Ovary (tissue), 10 donors: ENCODE measurements at places on chromosomes 1 and 21. TPM values are rescaled to one million over a fixed set of nuclear protein-coding genes. Genes with fewer than 3 reads are reported as not detected.

HPDL gene
- 1.9 TPM for total RNA-seq

SHISAL2A gene
- 0.12 TPM for total RNA-seq

PODN gene
- total RNA-seq = 254 TPM

PRAMEF6 gene
- total RNA-seq = not detected

YBX1 gene
- total RNA-seq = 482 TPM

HRNR gene
- total RNA-seq = not detected

CRYAA gene
- not detected for total RNA-seq

RUNX3 gene
- 0.71 TPM for total RNA-seq

UMODL1 gene
- 0.22 TPM for total RNA-seq

CYP4Z1 gene
- 0.27 TPM for total RNA-seq

DNA sequence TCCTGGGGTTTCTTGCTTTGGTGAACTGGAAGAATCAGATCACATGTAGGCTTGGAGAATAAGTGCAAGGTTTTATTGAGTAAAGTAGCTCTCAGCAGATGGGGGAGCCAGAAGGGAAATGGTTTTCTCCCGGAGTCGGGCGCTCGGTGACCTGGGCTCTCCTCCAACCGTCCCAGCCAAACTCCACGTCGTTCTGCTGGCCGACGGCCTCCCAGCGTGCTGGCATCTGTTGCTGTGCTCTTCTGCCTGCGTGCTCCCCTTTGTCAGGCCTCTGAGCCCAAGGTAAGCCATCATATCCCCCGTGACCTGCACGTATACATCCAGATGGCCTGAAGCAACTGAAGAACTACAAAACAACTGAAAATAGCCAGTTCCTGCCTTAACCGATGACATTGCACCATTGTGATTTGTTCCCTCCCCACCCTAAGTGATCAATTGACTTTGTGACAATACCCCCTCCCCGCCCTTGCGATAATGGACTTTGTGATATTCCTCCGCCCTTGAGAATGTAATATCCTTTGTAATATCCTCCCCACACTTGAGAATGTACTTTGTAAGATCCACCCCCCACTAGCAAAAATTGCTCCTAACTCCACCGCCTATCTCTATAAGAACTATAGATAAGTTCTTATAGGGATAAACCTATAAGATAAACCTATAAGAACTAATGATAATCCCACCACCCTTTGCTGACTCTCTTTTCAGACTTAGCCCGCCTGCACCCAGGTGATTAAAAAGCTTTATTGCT, 88.3 kb downstream of the SMYD3 start:
- H3K36me3 ChIP-seq = no peaks in the 10 kb centered on the region
- no peak for DNase-seq
- H3K4me3 ChIP-seq = no peak overlapping the region
- H3K4me1 ChIP-seq = no peaks in the 10 kb centered on the region
- H3K27ac ChIP-seq = no peak overlapping the region

- no peak for DNase-seq
- no peak overlapping the region for H3K4me3 ChIP-seq
- no peaks in the 10 kb centered on the region for H3K27me3 ChIP-seq
Measured at GRCh38 chr1:171798765-171799164, 17.3 kb downstream of the METTL13 start.

DNA sequence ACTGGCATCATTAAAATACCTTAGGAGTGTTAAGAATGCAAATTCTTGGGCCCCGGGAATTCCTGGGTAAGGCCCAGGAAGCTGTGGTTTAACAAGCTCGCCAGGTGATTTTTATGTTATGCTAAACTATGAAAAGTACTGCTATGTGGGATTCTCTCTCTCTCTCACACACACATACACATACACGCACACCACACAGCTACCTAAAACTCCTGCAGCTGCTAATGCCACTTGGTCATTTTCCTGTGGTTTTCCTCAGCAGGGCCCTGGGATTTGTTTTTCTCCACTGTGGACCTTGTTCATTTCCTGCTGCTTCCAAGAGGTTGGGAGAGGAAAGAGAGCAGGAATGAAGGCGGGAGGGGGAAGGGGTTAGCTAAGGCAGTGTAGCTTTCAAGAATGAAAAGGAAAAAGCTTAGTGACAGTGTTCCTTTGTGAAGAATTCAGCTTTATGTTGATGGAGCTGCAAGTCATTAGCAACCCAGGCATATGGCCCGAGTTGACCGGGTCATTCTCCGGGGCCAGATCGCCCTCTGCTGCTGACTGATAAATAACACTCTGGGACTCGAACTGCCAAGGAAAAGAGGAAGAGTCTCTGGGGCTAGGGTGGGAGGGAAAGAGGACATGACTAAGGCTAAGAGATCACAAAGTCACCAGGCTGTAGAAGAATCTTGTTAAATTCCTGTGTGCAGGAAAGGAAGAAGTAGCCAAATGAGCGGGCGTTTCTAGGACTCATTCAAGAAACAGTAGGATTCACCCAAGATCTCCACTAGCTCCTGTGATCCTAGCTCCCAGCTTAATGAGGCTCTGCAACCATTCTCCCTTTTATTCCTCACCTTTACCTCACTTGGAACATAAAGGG, 30.5 kb upstream of the LRIG2 start:
- H3K4me1 ChIP-seq = no peaks in the 10 kb centered on the region
- H3K27ac ChIP-seq = no peak overlapping the region
- H3K36me3 ChIP-seq = no peaks in the 10 kb centered on the region
- peak; percentile 64 for DNase-seq
- no peak overlapping the region for H3K4me3 ChIP-seq

DNA sequence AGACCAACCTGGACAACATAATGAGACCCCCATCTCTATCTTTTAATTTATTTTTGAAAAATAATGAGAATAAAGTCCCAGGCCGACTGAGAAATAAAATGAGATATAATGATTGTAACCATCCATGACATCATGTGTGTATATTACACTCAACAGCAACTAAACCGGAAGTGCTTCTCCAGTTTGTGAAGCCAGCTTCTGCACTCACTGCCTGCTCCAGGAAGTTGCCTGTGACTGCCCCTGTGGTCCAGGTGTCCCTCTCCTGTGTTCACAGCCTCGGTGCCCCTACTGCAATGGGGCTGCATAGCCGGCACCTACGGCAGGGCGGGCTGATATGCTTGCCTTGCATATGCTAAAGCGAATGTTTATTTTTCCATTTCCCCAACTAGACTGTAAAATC, 68.3 kb downstream of the SSBP3 start:
- H3K27ac ChIP-seq = peak overlapping the region; percentile 29
- no peaks in the 10 kb centered on the region for H3K36me3 ChIP-seq
- DNase-seq = no peak

- no peaks in the 10 kb centered on the region for H3K4me1 ChIP-seq
- H3K4me3 ChIP-seq = no peak overlapping the region
- no peak for DNase-seq
Measured at GRCh38 chr1:183832459-183832858, 27.5 kb downstream of the RGL1 start.

DNA sequence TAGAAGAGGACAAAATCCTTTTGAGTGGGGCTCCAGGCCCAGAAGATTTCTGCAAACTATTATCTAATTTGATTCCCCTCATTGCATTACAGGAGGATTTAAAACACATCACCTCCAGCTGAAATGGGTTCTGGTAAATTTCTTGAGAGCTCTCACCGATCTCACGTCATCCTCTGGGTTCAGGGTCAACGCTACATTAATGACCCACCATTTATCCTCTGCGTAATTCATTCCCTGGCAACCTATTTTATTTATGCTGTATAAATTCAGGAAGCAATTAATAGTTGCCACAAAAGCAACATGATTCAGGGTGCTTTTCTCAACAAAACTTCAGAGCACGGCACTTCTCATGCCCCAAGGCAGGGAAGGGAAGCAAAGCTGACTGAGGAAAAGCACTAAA, 38.9 kb downstream of the LMX1A start:
- no peak overlapping the region for H3K4me3 ChIP-seq
- no peaks in the 10 kb centered on the region for H3K4me1 ChIP-seq
- no peaks in the 10 kb centered on the region for H3K27me3 ChIP-seq
- DNase-seq = no peak

DNA sequence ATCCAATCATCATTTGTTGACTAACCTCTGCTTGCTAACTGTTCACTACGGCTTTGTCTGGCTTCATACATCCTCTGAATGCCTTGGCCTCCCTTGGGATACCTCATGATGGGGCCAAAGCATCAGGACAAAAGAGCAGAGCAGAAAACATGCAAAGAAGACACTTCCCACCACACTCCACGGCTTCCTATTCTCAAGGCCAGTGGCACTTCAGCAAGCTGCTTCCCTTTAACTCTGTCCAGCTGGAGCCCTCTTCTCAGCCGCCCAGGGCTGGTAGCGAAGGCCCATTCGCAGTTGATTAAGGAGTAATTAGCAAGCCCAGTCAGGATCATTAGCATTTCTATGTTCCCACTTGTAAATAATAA, 224.3 kb upstream of the FGGY start:
- no peak overlapping the region for H3K27ac ChIP-seq
- H3K4me3 ChIP-seq = no peak overlapping the region
- no peaks in the 10 kb centered on the region for H3K36me3 ChIP-seq
- H3K4me1 ChIP-seq = no peaks in the 10 kb centered on the region
- no peak for DNase-seq

GRCh38 chr1:198201956-198202784, 45.4 kb downstream of the NEK7 start:
- H3K4me3 ChIP-seq = no peak overlapping the region
- no peak overlapping the region for H3K27ac ChIP-seq
- peaks cover 7% of the 10 kb centered on the region for H3K4me1 ChIP-seq
- no peaks in the 10 kb centered on the region for H3K27me3 ChIP-seq
- DNase-seq = no peak
- H3K36me3 ChIP-seq = no peaks in the 10 kb centered on the region

DNA sequence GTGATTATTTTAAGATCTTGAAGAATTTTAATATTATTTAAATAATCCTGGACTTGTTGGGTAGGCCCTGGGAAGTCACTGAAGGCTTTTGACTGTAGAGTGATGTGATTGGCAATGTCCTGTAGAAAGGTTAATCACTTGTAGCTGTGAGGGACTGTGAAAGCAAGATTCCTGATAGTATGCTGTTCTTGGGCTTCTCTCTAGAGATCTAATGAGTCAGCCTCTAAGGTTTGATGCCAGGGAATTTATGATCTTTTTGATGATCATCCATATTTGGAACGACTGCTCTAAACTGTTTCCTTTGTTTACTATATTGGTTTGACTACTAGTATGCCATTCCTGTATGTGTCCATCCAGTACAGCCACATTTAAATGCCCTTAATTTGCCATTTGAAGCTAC, 56.5 kb downstream of the CAMSAP2 start:
- H3K27me3 ChIP-seq = no peaks in the 10 kb centered on the region
- no peak for DNase-seq
- no peak overlapping the region for H3K27ac ChIP-seq
- H3K4me1 ChIP-seq = peaks cover 5% of the 10 kb centered on the region
- H3K4me3 ChIP-seq = no peak overlapping the region
- H3K36me3 ChIP-seq = no peaks in the 10 kb centered on the region

DNA sequence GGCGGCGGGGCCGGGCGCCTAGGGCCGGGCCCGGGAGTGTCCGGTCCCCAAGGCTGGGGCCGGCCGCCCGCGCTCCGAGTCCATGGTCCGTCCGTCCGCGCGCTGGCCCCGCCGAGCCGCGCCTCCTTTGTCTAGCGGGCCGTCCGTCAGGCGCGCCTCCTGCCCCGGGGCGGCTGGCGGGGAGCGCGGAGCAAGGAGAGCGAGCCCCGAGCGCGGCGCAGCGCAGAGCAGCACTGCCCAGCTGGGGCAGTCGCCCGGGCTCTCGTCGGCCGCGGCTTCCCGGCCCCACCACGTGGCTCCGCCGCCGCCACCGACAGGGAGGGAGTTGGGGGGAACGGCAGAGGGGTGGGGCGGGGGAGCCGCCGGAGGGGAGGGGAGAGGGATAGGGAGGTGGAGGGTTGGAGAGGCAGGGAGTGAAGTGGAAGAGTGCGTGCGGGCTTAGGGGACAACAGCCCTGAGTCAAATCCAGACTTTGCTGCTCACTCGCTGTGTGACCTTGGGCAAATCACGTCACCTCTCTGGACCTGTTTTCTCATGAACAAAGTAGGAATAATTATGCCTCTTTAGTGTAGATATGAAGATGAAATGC, at the start of gene NKAIN1:
TSS of gene NKAIN1 (minus strand) at position 235 of the 589 bp plus-strand sequence. CDS start 340 bp downstream, outside the sequence.
- H3K27me3 ChIP-seq = no peaks in the 10 kb centered on the region
- DNase-seq = no peak
- H3K36me3 ChIP-seq = no peaks in the 10 kb centered on the region
- no peak within 1 kb of the TSS for H3K4me3 ChIP-seq
- no peaks in the 10 kb centered on the region for H3K4me1 ChIP-seq

DNA sequence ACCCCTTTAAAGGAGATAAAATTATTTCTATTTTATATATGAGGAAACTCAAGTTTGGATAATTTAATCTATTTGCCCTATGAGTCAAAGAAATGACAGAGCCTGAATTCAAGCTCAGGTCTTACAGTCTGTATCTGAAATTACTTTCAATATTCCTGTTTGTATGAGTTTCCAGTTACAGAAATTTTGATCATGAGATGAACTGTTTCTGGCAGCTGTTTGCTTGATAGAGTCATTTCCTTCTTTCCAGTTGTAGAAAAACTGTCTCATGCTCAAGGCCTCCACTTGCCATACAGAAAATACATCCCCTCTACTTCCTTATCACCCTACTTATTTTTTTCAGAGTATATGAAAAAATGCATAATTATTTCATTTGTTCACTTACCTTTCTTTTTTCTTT, 87.6 kb downstream of the PTPRC start:
- no peak overlapping the region for H3K27ac ChIP-seq
- no peaks in the 10 kb centered on the region for H3K36me3 ChIP-seq
- H3K4me1 ChIP-seq = no peaks in the 10 kb centered on the region
- H3K4me3 ChIP-seq = no peak overlapping the region
- no peak for DNase-seq
- H3K27me3 ChIP-seq = no peaks in the 10 kb centered on the region

DNA sequence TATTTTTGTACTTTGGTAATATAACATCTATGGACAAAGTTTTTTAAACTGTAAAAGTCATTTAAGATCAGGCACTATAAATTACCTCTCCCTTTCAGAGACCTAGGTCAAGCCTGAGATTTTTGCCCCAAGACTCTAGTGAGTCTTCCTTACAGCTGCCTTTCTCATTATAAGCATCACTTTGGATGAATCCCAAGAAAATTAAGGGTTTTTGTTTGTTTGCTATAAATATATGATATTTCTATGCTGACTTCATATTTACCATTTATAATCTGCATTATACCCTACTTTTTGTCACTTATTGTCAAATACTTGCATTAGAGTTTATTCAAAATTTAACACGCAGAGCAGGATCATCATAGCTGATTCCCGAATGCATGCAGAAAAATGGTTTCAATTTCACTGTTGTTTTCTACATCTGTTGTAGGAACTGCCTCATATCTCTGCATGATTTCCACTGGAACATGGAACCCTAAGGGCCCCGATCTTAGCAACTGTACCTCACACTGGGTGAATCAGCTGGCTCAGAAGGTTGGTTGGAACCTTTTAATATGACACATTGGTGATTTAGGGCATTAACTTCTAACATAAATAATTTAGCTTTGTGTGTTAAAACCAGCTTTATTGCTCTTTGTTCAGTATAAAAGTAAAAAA, 150.0 kb downstream of the ADGRL2 start:
- DNase-seq = no peak
- no peak overlapping the region for H3K27ac ChIP-seq
- no peaks in the 10 kb centered on the region for H3K27me3 ChIP-seq
- no peaks in the 10 kb centered on the region for H3K36me3 ChIP-seq

- no peaks in the 10 kb centered on the region for H3K27me3 ChIP-seq
- H3K27ac ChIP-seq = no peak overlapping the region
- H3K4me1 ChIP-seq = no peaks in the 10 kb centered on the region
- H3K36me3 ChIP-seq = no peaks in the 10 kb centered on the region
Measured at GRCh38 chr1:23719162-23719820, 24.0 kb upstream of the ELOA start.

GRCh38 chr1:3111348-3112021, 42.5 kb downstream of the PRDM16 start:
- H3K27me3 ChIP-seq = no peaks in the 10 kb centered on the region
- DNase-seq = no peak
- H3K4me1 ChIP-seq = peaks cover 23% of the 10 kb centered on the region
- H3K4me3 ChIP-seq = no peak overlapping the region
